Naive thymus-derived CD8-positive, alpha-beta T cell (primary cell): ENCODE measurements at places on chromosomes 5 and 9.

DNA sequence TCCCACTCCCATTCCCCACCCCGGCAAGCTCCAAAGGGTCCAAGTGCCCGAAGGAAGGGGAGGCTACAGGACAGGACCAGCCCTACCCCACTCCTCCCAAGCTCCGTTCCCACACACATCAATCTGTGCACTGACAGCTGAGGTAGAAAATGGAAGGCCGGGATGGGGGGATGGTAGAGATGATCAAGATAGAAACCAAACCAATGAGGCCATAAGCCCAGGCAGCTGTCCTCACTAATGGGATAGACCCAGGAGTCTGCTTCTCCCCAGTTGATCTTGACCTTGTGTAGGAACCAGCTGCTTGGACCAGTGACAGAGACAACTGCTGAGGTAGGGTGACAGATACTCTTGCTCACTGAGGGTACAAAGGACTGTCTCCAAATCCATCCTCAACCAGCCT, 38.6 kb downstream of the B4GALT1 start:
- H3K4me1 ChIP-seq = peaks cover 48% of the 10 kb centered on the region
- H3K27ac ChIP-seq = no peak overlapping the region
- no peak overlapping the region for H3K4me3 ChIP-seq
- no peaks in the 10 kb centered on the region for H3K27me3 ChIP-seq

DNA sequence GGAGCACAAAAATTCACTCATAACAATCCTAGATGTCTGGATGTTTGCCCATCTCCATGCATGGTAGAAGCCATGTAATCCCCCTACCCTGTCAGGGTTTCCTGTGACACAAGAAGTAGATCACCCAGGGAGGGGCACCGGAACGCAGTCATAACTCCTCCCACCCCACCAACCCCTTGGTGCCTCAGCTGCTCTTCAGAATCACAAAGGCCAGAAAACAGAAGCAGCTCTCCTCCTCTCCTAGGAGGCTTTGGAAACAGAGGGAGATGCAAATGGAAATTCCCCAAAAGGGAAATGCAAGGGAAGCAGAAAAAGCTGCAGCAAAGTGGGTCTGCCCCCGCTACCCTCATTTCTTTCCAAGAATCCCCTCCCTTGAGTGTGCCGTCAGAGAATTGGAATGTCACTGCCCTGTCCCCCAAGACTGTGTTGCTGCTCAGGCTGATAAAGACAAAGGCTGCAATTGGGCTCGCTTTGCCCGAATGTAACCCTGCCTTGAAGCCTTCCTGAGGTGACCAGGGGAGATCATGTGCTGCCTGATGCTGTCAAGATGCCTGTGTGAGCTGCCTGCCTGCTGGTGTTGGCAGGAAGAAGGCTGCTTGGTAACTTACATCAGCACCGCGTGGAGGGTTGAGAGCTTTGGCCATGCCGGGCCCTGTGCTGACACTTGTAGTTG, 65.5 kb upstream of the ABCA1 start:
- H3K36me3 ChIP-seq = no peaks in the 10 kb centered on the region
- H3K4me3 ChIP-seq = peak overlapping the region; percentile 42
- peaks cover 22% of the 10 kb centered on the region for H3K4me1 ChIP-seq
- H3K27me3 ChIP-seq = peaks cover 3% of the 10 kb centered on the region
- H3K27ac ChIP-seq = no peak overlapping the region
- peak; percentile 16 for DNase-seq

DNA sequence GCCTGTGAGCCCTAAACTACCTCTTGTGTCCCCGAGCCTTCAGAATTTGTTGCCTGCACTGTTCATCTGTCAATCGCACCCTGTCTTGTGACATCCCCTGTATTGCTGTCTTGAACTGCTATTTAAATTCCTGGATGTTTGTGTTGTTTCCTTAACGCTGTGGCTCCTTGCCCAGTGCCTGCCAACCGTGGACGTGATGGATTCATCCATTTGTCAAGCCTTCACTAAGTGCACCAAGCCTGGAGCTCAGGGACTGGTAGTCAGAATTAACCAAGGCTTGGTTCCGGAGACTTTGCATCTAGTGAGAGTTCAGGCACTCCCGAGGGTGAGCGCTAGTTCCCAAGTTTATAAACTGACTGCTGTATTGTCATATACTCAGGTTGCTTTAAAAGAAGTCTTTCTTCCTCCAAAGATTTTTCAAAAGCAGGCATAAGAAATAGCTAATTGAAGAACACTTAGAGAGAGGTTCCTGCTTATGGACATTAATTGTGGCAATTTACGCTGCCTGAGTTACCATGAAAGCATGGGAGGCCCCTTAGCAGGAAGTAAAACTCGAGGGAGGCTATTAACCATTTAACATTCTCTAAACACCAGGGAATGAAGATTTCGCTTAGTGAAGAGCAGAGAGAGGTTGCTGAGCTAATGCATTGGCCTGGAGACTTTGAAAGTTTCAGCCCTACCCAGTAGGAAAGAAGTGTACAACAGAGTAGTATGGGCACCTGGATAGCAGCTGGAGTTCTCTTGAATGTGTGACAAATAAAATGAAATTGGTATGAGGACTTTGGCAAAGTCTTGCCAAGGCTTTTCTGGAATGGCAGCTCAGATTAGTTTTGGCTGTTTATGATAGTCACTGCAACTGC, 29.0 kb downstream of the RGS3 start:
- H3K4me1 ChIP-seq = peaks cover 28% of the 10 kb centered on the region
- no peaks in the 10 kb centered on the region for H3K36me3 ChIP-seq
- H3K27me3 ChIP-seq = no peaks in the 10 kb centered on the region
- DNase-seq = no peak
- no peak overlapping the region for H3K27ac ChIP-seq

DNA sequence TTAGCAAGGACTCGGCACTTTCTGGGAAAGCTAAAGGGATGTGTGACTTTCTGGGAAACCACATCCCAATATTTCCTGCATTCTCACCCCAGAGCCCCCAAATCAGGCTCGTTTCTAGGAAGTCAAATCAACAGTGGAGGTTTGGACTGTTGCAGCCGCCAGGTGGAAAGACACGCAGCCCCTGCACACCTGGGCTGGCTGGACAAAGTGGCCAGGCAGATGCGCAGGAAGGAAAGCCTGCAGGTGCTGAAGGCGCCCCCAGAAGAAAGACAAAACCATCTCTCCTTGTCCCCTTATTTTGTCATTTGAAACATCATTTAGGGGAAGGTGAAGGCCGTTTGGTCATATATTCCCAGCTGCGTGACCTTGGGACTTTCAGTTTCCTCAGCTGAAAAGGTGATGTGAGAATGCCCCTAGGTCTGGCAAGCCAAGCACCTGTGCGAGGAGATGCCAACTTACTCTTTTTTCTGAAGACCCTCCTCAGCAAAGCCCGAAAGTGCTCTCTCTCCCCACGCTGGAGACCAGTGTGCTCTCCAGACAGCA, 97.9 kb upstream of the CPEB4 start:
- H3K4me3 ChIP-seq = no peak overlapping the region
- DNase-seq = no peak
- H3K27ac ChIP-seq = no peak overlapping the region
- H3K4me1 ChIP-seq = peaks cover 26% of the 10 kb centered on the region
- H3K27me3 ChIP-seq = no peaks in the 10 kb centered on the region
- no peaks in the 10 kb centered on the region for H3K36me3 ChIP-seq

DNA sequence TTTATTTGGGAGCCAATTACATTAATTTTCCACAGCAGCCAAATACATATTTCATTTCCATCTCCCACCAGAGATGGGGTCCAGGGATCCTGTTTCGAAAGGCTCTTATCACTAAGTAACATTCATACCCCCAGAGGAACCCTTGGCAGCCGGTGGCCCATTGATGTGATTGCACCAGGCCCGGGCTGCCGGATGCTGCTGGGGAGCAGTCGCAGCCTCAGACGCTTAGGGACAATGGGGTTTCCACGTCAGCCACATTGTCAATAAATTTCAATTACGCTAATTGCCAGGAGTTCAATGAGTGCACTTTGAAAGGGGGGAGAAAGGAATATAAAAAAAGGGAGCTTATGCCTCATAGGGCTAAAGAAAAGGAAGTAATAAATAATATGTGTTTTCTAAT, 478.8 kb upstream of the ADAMTS16 start:
- H3K36me3 ChIP-seq = no peaks in the 10 kb centered on the region
- no peak for DNase-seq
- H3K4me1 ChIP-seq = no peaks in the 10 kb centered on the region
- H3K27me3 ChIP-seq = no peaks in the 10 kb centered on the region

- peak within 1 kb of the TSS; percentile 92 for H3K27ac ChIP-seq
- H3K4me3 ChIP-seq = peak within 1 kb of the TSS; percentile 87
- DNase-seq = peak; percentile 76
- H3K4me1 ChIP-seq = peaks cover 7% of the 10 kb centered on the region
- peaks cover 2% of the 10 kb centered on the region for H3K36me3 ChIP-seq
- no peaks in the 10 kb centered on the region for H3K27me3 ChIP-seq
Observed at GRCh38 chr9:137551264-137552021, at the start of gene MRPL41. Gene MRPL41, plus strand, starts transcription at chr9:137551879. Its CDS starts 203 bp downstream, at chr9:137552082.

DNA sequence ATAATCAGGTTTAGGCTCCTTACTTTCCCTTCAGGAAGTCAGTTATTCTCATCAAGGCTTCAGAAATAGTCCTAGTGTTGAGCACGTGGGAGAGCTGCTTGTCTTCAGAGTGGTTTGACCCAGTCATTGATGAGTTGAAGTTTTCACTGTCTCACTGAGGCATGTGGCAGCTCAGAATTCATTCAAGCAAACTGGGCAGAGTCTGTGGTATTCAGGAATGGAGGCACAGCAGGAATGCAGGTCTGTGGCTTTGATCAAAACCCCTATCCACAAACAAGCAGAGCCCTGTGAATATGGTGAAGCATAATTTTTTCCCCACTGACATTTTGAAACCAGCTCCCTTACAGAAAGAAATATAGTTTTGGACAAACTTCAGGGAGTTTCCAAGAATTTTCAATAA, 207.3 kb downstream of the CD180 start:
- H3K27ac ChIP-seq = no peak overlapping the region
- H3K4me3 ChIP-seq = no peak overlapping the region
- no peaks in the 10 kb centered on the region for H3K27me3 ChIP-seq
- no peaks in the 10 kb centered on the region for H3K36me3 ChIP-seq
- H3K4me1 ChIP-seq = no peaks in the 10 kb centered on the region

DNA sequence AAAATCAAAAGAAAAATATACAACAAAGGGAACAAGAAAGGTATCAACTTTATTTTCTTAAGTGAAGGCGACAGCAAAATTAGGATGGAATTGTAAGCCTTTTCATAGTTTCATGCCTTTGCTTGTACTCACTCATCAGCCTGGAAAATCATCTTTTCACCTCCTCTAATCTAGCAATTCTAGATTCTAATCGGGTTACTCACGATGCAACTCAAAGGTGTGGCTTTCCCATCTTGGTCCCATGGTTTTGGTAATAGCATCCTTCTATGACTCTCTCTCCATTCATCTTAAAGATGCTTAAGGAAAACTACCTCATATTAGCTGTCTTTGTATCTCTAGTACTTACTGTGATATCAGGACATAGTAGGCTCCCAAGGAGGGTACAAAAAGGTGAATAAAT, 30.5 kb downstream of the DNAH5 start:
- H3K4me3 ChIP-seq = no peak overlapping the region
- H3K27ac ChIP-seq = no peak overlapping the region
- H3K27me3 ChIP-seq = no peaks in the 10 kb centered on the region
- H3K36me3 ChIP-seq = no peaks in the 10 kb centered on the region
- no peak for DNase-seq

GRCh38 chr5:67195406-67196275, 958 bp downstream of the CD180 start:
- no peaks in the 10 kb centered on the region for H3K27me3 ChIP-seq
- no peak overlapping the region for H3K4me3 ChIP-seq
- no peak for DNase-seq
- H3K36me3 ChIP-seq = peaks cover 7% of the 10 kb centered on the region
- peak overlapping the region; percentile 29 for H3K27ac ChIP-seq

GRCh38 chr5:79111387-79111959, at the start of gene BHMT:
Gene BHMT, plus strand, starts transcription at chr5:79111809. Its CDS starts 77 bp downstream, at chr5:79111886.
- no peak within 1 kb of the TSS for H3K27ac ChIP-seq
- peaks cover 2% of the 10 kb centered on the region for H3K4me1 ChIP-seq
- peaks cover 46% of the 10 kb centered on the region for H3K27me3 ChIP-seq
- no peak within 1 kb of the TSS for H3K4me3 ChIP-seq
- peaks cover 2% of the 10 kb centered on the region for H3K36me3 ChIP-seq
